T-cell (primary cell): ENCODE measurements at places on chromosomes 16 and 17. TPM values are rescaled to one million over a fixed set of nuclear protein-coding genes. Genes with fewer than 3 reads are reported as not detected.

The ZDHHC1 gene
- 0.44 TPM for total RNA-seq

The COQ9 gene
- 35.3 TPM for total RNA-seq

The TBC1D3I gene
- 0.66 TPM for total RNA-seq

The TNFSF12 gene
- total RNA-seq, result 61.4 TPM

The GSDMA gene
- 1.1 TPM for total RNA-seq

The APRT gene
- total RNA-seq, result 240 TPM

The PRDM7 gene
- total RNA-seq, result not detected

The CSH1 gene
- not detected for total RNA-seq
